ENCODE measurements at places on chromosomes 3 and 15.

GRCh38 chr3:123750209-123750608, 133.9 kb downstream of the MYLK start:
- DNase-seq, result no peak

DNA sequence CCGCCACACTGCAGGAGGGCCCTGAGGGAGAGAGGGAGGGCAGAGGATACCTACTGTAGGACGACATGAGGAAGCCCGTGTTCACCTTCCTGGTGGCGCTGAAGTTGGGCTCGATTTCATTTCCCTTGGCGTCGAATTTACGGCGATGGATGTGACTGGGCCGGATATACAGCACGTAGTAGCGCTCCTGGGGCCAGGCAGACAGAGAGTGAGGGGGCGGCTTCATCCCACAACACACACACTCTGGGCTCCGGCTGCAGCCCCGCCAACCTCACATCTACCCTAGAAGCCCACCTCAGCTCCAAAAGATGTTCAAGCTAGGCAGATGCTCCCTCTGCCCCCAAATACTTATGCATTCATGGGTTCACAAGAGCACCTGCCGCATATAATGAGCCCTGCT, 4.5 kb downstream of the ARPIN start:
- DNase-seq, result no peak

GRCh38 chr3:76138921-76139320, 353.6 kb upstream of the ZNF717 start:
- DNase-seq, result no peak

DNA sequence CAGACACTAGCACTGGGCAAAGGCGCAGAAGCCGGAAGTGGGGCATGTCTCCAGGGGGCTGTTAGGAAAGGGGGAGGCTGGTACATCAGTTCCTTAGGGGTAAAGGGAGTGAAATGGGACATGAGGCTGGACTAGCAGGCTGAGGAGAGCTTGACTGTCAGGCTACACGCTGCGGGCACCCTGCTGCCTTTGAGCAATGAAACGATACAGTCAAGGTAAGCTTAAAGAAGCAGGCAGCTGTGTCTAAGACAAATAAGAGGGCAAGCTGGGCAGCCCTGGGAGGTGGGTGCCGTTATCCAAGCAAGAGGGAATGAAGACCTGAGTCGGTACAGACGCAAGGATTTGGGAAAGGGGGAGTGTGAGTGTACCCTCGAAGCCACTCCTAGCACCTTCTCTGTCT, 51.0 kb upstream of the DCLK3 start:
- DNase-seq, result no peak

DNA sequence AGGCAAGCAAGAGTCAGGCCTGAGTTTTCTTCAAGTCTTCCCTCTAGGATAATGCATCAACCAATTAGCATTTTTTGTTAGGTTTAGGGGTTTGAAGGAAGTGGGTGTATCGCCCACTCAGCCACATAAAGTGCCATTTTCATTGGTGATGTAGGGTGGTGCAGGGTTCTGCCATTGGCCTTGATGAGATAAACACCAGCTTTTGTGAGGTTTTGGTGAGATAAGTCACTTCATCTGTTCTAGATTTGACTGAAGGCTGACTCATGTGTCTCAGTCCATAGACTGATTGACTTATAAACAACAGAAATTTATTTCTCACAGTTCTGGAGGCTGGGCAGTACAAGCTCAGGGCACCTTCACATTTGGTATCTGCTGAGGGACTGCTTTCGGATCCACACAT, 84.5 kb upstream of the C3orf80 start:
- no peak for DNase-seq

- DNase-seq, result no peak
Observed at GRCh38 chr3:13662238-13662847, 113.4 kb downstream of the FBLN2 start.

GRCh38 chr3:189727898-189728297, 96.7 kb downstream of the TP63 start:
- no peak for DNase-seq

DNA sequence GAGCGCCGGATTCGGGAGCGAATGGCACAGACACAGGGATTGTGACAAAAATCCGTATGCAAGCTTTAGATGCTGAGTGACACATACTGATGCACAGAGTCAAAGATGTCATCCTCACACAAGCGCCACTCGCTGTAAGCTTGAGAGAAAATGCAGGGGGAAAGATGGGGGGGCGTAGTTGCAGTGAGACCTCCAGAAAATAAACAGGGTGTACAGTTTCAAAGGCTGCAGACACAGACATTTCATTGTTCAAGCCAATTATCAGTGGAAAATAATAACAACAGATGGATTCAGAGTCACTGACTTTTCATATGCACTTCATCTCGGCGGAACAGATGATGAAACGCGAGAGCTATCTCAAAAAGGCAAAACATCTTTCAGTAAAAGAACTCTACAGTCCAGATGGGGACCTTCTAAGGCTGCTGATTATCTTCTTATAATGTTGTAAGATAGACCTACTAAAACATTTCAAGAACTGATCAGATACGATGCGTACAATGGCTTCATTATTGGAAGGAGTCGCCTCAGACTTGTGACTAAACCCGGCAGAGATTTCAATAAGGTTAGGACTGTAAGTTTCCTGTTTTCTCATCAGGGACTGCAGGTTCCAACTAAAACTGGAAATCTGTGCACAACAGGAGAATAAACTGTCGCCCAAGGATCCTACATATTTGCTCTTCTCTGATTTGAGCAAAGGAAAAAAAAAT, 275.4 kb downstream of the FOXP1 start:
- no peak for DNase-seq

- no peak for DNase-seq
Observed at GRCh38 chr3:123997543-123997942, 5.6 kb upstream of the ROPN1 start.

GRCh38 chr15:62902821-62903220, 139.7 kb upstream of the TPM1 start:
- no peak for DNase-seq

GRCh38 chr3:67459796-67460195, 194.6 kb downstream of the SUCLG2 start:
- DNase-seq, result no peak

GRCh38 chr3:66269411-66269810, 48.6 kb downstream of the SLC25A26 start:
- DNase-seq, result no peak

DNA sequence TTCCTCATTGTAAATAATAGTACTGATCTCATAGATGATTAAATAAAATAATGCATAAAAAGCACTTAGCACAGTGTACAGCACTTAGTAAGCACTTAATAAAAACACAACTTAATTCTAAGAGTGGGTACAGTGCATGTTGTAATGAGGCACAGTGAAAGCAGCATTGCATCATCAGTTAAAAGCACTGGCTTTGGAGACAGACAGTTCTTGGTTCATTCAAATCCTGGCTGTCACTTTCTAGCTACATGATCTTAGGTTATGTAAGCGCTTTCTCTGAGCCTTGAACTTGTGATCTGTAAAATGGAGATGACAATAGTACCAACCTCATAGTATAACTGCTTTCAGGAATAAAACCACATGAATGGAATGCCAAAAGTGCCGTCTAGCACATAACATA, 151.5 kb downstream of the DPH6 start:
- DNase-seq, result no peak

DNA sequence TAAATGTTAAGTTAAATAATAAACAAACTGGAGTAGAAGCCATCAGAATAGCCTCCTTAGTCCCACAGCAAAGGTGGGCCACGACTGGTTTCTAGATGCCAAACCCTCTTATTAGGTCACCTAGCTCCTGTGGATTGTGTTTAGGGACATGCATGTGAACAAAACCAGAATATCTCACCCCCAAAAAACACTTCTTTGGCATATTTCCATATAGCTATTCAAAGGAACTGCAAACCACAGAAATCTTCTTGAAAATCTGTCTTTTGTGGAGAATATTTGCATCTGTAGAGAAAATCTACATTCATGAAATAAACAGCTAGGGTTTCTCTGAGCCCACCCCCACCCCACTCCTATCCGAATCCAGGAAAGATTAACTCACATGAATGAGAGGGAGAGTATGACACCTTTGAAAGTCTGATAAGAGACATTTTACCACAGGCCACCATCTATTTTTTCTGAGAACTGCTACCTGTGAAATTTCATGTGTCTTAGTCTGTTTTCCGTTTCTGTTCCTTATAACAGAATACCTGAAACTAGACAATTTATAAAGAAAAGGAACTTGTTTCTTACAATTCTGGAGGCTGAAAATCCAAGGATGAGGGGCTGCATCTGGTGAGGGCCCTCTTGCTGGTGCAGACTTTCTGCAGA, 159.4 kb downstream of the NEK10 start:
- DNase-seq, result no peak

- DNase-seq, result no peak
Observed at GRCh38 chr3:4416961-4417360, 50.1 kb downstream of the SUMF1 start.

DNA sequence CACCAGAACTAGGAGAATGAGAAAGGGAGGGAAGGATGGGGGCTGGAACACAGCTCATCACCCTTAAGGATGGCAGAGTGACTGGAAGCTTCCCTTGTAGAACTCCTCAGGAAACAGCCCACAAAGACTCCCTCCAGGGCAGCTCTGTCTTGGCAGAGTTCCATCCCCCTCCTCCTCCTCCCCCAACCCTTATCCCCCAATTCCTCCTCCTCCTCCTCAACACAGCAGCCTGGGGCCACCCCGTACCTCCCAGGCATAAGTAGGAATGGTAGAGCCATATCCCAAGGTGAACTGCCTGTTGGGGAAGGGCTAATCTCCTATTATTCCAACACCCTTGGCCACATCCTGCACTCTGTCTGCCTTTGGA, 38.8 kb downstream of the ADCY5 start:
- no peak for DNase-seq

- no peak for DNase-seq
Observed at GRCh38 chr3:47746264-47746663, 35.4 kb downstream of the SMARCC1 start.

- no peak for DNase-seq
Observed at GRCh38 chr3:188239577-188239976, 85.6 kb downstream of the LPP start.

GRCh38 chr3:153443961-153444360, 281.9 kb downstream of the RAP2B start:
- DNase-seq, result no peak

GRCh38 chr3:124761250-124761796, 31.1 kb downstream of the UMPS start:
- peak; percentile 59 for DNase-seq

GRCh38 chr3:71069797-71070196, 513.7 kb downstream of the FOXP1 start:
- peak; percentile 64 for DNase-seq

GRCh38 chr15:90981681-90982080, 12.7 kb downstream of the PRC1 start:
- no peak for DNase-seq

GRCh38 chr3:165279471-165279870, 83.3 kb upstream of the SLITRK3 start:
- no peak for DNase-seq

GRCh38 chr3:113947372-113948014, at the start of gene ZDHHC23:
ZDHHC23 (plus strand) TSS chr3:113948013; CDS start chr3:113948803, 790 bp downstream.
- DNase-seq, result peak; percentile 38

GRCh38 chr3:135500034-135500433, 465.5 kb upstream of the PPP2R3A start:
- DNase-seq, result no peak

- DNase-seq, result no peak
Observed at GRCh38 chr3:51706788-51707731, at the start of gene GRM2. GRM2 (plus strand) TSS chr3:51707068; CDS start chr3:51708984, 1,916 bp downstream.

DNA sequence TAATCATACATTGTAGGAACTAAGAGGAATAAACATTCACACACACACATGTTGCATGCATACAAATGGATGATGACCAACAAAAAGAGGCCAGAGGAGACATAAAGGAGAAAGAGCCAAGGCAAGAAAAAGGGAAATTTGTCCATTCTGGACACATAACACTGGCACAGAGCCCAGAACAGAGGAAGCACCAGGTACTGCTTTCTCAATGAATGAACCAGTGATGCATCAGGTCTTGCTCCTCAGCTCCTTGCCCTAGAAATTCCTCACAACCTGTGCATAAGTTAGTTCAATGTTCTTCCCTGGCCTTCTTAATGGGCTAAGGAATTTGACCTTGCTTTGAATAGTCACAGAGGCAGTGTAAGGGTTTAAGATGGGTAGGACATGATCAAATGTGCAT, 270.3 kb downstream of the ERC2 start:
- no peak for DNase-seq

GRCh38 chr15:70556151-70556741, 207.1 kb downstream of the UACA start:
- DNase-seq, result no peak

DNA sequence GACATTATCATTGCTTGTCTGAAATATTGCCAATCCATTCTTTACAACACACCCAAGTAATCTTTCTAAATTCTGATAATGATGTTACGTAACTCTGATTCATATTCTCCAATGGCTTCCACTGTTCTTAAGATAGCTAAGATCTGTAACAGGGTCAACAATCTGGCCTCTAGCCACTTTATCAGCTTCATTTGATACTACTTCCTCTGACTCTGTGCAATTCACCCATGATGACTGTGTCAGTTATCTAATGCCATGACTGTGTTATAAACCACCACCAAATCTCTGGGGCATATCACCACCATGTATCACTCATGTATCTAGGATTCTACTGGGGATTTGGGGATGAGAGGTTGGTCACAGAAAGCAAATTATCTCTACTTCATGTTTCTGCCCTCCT, 44.0 kb downstream of the CD200 start:
- no peak for DNase-seq

DNA sequence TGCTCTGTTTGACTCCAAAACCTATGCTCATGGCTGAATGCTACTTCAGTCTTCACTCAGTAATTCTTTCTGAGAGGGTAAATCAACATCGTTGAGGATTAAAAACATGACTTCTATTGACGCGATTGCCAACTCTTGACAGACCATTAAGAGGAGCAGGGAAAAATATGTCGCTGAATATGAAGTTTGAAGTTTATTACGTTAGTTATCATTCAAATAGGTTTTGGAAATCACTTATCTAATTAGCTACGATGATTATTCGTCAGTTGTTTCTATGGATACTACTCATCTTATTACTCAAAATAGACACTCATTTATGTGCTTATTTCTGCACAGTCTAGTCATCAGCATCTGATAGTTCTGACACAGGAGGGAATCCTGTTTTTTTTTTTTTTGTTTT, 279.2 kb upstream of the TBL1XR1 start:
- DNase-seq, result no peak

- no peak for DNase-seq
Observed at GRCh38 chr3:170863816-170864215, 6.2 kb downstream of the RPL22L1 start.

DNA sequence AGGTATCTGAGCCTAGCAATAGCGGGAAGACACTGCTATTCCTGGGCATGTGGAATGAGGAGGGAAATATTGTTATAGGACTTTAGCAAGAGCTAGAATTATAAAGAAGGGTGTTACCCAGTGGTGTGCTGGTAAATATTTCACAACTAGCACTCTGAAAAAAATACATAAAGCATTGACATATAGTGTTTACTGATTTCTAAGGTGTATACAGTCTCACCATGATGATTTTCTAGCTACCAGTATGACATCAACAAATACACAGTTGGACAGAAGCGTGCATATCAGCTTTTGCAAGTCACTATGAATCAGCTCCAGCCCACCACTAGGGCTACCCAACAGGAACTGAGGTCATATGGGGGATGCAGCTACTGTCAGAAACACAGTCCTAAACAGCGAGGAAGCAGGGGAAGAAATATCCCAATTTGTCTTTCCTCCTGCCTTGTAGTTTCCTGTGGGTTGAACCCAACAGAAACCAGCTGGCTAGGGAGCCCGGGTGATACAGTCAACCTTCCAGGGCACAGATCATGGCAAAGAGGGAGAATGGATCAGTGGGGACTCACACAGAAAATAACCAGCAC, 39.6 kb downstream of the HGD start:
- DNase-seq, result no peak

GRCh38 chr3:146026547-146026946, 134.4 kb downstream of the PLOD2 start:
- no peak for DNase-seq
